ENCODE measurements at places on chromosomes 7 and 10. TPM values are rescaled to one million over a fixed set of nuclear protein-coding genes. Genes with fewer than 3 reads are reported as not detected.

ATRNL1 gene
- total RNA-seq = 0.22 TPM

ZNF25 gene
- 5.3 TPM for total RNA-seq

SPAM1 gene
- not detected for total RNA-seq

FAM241B gene
- total RNA-seq = 4.2 TPM

MTERF1 gene
- total RNA-seq = 18.4 TPM

CPA2 gene
- not detected for total RNA-seq

STAM gene
- 16.6 TPM for total RNA-seq

KCTD7 gene
- total RNA-seq = 40.0 TPM

PNLIP gene
- not detected for total RNA-seq

LIPN gene
- total RNA-seq = not detected

STAG3 gene
- total RNA-seq = 24.2 TPM

HHEX gene
- total RNA-seq = 0.25 TPM

PNLIPRP1 gene
- total RNA-seq = not detected

MYOF gene
- 2.7 TPM for total RNA-seq

CTTNBP2 gene
- not detected for total RNA-seq

CHN2 gene
- total RNA-seq = 3.6 TPM

VPS37D gene
- 0.25 TPM for total RNA-seq

Data from activated CD4-positive, alpha-beta T cell treated with anti-CD3 and anti-CD28 coated beads, Interleukin-2, amount 10 ng/mL, durations not matched to agents 7 days and 5 days (primary cell).